Psoas muscle (tissue), 8 donors: ENCODE measurements at places on chromosomes 6 and 20. TPM values are rescaled to one million over a fixed set of nuclear protein-coding genes. Genes with fewer than 3 reads are reported as not detected.
A peak's percentile ranks its signal among the peaks of the same experiment; 100 is the strongest.

GRCh38 chr6:104940238-104940892, 16.5 kb upstream of the LIN28B start:
- H3K27me3 ChIP-seq: peaks cover 17% of the 10 kb centered on the region
- no peaks in the 10 kb centered on the region for H3K36me3 ChIP-seq
- DNase-seq: no peak
- H3K27ac ChIP-seq: no peak overlapping the region
- peak overlapping the region; percentile 67 for H3K4me3 ChIP-seq

DNA sequence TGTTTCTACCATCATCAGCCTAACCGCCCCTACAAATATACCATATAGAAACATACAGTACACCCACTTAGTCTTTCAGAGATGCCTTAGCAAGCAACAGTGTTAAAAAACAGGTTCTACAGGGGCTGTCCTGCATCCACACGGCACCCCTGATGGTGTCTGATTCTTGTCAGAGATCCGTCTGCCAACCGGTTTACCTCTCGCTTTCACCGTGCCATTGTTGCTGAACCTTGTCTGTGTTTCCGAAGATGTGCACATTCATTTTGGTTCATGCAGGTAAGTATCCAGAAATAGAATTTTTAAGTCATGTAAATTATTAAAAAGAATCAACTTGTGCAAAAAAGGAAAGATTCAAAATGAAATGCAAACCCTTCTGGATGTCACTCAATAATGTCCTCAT, 52.9 kb downstream of the EPHA7 start:
- H3K27ac ChIP-seq: no peak overlapping the region
- no peaks in the 10 kb centered on the region for H3K4me1 ChIP-seq
- no peaks in the 10 kb centered on the region for H3K36me3 ChIP-seq
- H3K27me3 ChIP-seq: no peaks in the 10 kb centered on the region
- no peak for DNase-seq

DNA sequence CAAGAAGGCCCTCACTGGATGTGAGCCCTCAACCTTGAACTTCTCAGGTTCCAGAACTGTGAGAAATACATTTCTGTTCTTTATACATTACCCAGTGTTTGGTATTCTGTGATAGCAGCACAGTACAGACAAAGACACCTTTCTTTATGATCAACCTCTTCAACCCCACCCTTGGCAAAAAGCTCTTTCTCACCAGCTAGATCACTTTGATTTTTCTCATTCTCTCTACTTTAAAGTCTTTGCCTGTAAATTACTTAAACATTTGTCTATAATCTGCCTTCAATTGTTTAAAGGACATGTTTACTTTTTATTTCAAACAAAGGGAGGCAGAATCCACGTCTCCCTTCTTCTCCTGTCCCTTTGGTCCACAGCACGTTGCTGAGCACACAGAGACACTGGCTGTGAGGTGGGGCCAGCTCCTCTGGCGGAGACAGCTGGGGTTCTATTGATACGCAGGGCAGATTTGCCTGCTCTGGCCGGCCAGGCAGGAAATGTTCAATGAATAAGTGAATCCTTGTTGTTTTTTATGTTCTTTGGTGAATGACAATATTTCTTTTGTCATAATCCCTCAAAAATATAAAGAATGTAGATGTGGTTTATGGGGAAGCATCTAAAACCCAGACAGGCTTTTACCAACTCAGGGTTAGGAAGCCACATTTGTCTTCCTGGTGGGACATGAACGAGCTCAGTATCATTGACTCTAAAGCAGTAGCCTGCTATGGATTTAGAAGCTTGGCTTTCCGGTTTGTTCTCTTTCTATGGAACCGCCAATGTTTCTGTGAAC, 52.9 kb downstream of the NEDD9 start:
- H3K4me3 ChIP-seq: no peak overlapping the region
- no peaks in the 10 kb centered on the region for H3K27me3 ChIP-seq
- no peaks in the 10 kb centered on the region for H3K36me3 ChIP-seq
- no peak overlapping the region for H3K27ac ChIP-seq
- DNase-seq: no peak

GRCh38 chr6:150775415-150776203, 89.9 kb upstream of the MTHFD1L start:
- H3K4me3 ChIP-seq: no peak overlapping the region
- H3K27ac ChIP-seq: no peak overlapping the region
- no peaks in the 10 kb centered on the region for H3K4me1 ChIP-seq
- no peaks in the 10 kb centered on the region for H3K36me3 ChIP-seq

DNA sequence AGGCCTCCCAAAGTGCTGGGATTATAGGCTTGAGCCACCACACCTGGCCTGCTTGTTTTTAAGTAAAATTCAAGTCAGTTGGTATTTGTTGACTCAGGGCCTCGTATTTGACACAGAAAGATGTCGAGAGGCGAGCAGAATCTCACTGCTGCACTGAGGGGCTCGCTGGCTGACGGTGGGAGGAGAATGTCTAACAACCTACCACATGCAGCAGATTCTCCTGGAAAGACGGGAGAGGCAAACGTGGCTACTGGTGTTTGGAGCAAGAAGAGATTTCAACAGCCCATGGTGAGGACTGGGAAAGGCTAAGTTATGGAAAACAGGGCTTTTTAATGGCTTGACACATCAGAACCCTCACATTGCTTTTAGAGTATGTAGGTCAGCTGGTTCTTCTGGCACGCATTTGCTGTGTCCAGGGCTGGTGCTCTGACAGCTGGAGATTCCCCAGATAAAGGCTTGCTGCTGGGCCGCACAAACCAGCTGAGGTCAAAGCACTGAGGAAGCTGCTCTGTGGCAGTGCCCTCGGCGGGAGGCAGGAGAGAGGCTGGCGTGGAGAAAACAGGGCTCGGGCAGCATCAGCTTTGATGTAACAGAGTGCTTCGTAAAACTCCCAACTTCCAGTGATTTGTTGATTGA, 84.2 kb upstream of the FRMD1 start:
- H3K27ac ChIP-seq: no peak overlapping the region
- no peaks in the 10 kb centered on the region for H3K36me3 ChIP-seq
- H3K4me3 ChIP-seq: no peak overlapping the region

- no peak overlapping the region for H3K27ac ChIP-seq
- no peak overlapping the region for H3K4me3 ChIP-seq
- no peaks in the 10 kb centered on the region for H3K4me1 ChIP-seq
- no peaks in the 10 kb centered on the region for H3K27me3 ChIP-seq
- H3K36me3 ChIP-seq: no peaks in the 10 kb centered on the region
Measured at GRCh38 chr20:48808382-48809034, 19.3 kb downstream of the PREX1 start.

DNA sequence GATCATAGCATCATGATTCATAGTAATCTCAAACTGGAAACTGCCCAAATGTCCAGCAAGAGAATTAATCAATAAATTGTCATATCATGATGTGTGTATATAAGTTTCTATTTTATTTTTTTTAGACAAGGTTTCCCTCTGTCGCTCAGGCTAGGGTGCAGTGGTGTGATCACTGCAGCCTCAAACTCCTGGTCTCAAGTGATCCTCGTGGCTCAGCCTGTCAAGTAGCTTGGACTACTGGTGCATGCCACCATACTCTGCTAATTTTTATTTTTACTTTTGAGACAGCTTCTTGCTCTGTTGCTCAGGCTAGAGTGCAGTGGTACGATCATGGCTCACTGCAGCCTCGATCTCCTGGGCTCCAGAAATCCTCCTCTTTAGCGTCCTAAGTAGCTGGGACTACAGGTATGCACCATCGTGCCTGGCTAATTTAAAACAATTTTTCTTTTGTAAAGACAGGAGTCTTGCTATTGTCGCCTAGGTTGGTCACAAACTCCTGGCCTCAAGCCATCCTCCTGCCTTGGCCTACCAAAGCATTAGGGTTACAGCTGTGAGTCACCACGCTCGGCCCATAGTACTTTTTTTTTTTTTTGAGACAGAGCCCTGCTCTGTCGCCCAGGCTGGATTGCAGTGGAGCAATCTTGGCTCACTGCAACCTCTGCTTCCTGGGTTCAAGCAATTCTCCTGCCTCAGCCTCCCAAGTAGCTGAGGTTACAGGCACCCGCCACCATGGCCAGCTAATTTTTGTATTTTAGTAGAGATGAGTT, 8.7 kb upstream of the ATRN start:
- no peaks in the 10 kb centered on the region for H3K36me3 ChIP-seq
- no peak overlapping the region for H3K4me3 ChIP-seq
- H3K4me1 ChIP-seq: no peaks in the 10 kb centered on the region
- H3K27me3 ChIP-seq: no peaks in the 10 kb centered on the region
- H3K27ac ChIP-seq: no peak overlapping the region

Gene EYS
- total RNA-seq: not detected

Gene ADGRF5
- total RNA-seq: 58.0 TPM

- no peak overlapping the region for H3K27ac ChIP-seq
- H3K27me3 ChIP-seq: no peaks in the 10 kb centered on the region
- no peaks in the 10 kb centered on the region for H3K36me3 ChIP-seq
- no peaks in the 10 kb centered on the region for H3K4me1 ChIP-seq
Measured at GRCh38 chr6:5351552-5352210, 90.4 kb downstream of the FARS2 start.

DNA sequence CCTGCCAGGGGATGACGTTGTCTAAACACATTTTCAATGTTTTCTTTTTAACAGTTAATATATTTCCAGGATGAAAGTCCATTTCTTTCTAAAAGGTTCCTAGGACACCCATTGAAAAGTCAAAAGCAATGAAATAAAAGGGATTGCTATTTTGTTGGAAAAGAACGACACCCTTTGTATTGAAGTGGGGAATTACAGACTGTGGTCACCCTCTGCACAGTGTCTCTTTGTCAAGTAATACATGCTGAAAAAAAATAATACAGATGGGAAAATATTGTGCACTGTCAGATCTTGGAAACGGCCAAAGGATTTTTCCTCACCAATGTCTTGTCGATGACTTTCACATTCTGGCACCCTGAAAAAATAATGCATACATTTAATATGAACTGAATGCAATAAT, 56.9 kb downstream of the HAO1 start:
- no peaks in the 10 kb centered on the region for H3K4me1 ChIP-seq
- no peaks in the 10 kb centered on the region for H3K36me3 ChIP-seq

- H3K36me3 ChIP-seq: no peaks in the 10 kb centered on the region
- H3K27ac ChIP-seq: no peak overlapping the region
- H3K4me1 ChIP-seq: no peaks in the 10 kb centered on the region
- no peak for DNase-seq
- no peak overlapping the region for H3K4me3 ChIP-seq
Measured at GRCh38 chr20:10883166-10883565, 209.4 kb upstream of the JAG1 start.

DNA sequence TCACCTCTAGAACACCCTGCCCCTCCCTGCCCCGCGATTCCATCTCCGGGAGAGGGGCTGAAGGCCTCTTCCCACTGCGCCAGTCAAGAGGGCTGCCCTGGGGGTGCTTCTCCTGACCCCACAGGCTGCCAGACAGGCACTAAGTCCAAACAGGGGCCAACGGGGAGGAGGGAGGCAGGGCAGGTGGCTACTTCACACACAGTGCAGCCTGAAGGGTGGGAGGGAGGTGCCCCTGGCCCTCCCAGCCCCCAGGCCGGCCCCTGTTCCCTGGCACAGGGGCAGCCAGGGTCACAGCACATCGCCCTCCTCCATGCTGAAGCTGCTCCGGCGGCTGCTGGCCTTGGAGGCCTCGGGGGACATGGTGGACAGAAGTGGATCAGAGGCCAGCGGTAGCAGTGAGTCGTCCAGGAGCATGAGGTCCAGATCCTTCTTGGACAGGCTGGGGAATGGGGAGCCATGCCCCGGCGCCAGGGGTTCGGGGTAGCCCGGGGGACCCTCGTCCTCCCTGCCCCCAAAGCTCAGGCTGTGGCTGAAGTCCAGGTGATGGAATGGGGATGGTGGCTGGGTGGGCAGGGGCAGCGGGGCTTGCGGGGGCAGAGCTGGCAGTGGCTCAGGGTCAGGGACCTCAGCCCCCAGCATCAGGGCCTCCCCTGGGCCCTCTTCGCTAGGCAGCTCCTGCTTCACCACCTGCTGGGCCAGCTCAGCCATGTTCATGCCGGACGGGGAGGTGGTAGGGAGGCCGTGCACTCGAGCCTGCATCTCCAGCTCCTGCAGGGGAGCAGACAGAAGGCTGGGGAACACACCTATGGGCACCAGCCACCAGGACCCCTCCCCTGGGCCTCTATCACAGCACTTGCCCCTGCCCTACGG, 46.3 kb downstream of the MDFI start:
- H3K36me3 ChIP-seq: no peaks in the 10 kb centered on the region
- H3K4me1 ChIP-seq: peaks cover 29% of the 10 kb centered on the region
- no peak overlapping the region for H3K4me3 ChIP-seq
- no peak for DNase-seq

Gene OTOR
- total RNA-seq: not detected

GRCh38 chr6:4319981-4320683, 184.8 kb upstream of the ECI2 start:
- H3K27ac ChIP-seq: peak overlapping the region; percentile 30
- H3K4me1 ChIP-seq: peaks cover 54% of the 10 kb centered on the region
- H3K4me3 ChIP-seq: no peak overlapping the region
- H3K27me3 ChIP-seq: no peaks in the 10 kb centered on the region

- no peaks in the 10 kb centered on the region for H3K27me3 ChIP-seq
- no peaks in the 10 kb centered on the region for H3K4me1 ChIP-seq
- no peak for DNase-seq
Measured at GRCh38 chr6:66396549-66396948, 689.5 kb upstream of the EYS start.

GRCh38 chr20:60054716-60055634, 96.8 kb downstream of the CDH26 start:
- H3K4me3 ChIP-seq: no peak overlapping the region
- H3K27me3 ChIP-seq: no peaks in the 10 kb centered on the region
- DNase-seq: no peak
- H3K36me3 ChIP-seq: no peaks in the 10 kb centered on the region
- no peak overlapping the region for H3K27ac ChIP-seq

DNA sequence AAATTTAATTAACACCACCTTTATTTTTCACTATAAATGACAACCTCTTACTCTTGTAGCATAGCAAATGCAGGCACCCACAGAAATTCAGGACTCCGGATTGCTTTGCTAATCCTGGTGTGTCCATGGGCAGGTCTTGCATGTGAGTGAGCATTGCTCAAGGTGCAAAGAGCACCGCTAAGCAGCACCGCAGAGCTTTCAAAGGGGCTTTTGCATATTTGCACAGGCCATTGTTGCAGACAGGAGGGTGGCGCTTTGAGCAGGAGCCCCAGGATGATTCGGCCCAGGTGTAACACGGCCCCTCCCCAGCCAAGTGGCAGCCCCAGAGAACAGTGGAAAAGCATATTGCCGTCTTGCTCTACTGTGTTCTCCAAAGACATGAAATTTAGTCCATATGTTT, 293.2 kb downstream of the NRN1 start:
- H3K27ac ChIP-seq: no peak overlapping the region
- H3K36me3 ChIP-seq: no peaks in the 10 kb centered on the region
- DNase-seq: no peak
- no peak overlapping the region for H3K4me3 ChIP-seq

DNA sequence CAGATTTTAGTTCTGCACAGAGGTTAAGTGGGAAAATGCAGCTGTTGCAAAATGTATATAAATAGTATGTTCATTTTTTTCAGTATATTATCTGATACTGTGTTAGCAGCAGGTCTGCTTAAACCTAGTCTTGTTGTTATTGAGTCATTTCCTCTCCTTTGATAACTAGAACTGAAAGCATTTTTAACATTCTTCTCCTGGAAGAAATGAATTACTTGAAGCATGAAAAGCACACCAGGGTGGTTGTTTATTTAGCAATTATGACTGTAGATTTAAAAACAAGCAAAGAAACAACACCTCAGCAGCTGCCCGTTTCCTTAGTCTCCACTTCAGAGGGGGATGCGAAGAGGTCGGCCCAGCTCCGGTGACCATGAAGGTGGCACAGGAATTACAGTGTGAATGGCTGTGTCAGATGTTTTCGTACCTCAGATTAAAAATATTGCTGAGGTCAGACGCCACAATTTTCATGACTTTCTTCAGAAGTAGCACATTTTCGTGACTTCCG, 53.5 kb downstream of the GOPC start:
- no peak for DNase-seq
- H3K4me1 ChIP-seq: peaks cover 2% of the 10 kb centered on the region
- H3K36me3 ChIP-seq: peaks cover 8% of the 10 kb centered on the region
- no peaks in the 10 kb centered on the region for H3K27me3 ChIP-seq

Gene DEFB124
- total RNA-seq: not detected
